ENCODE measurements at places on chromosomes 3 and 15.
A peak's percentile ranks its signal among the peaks of the same experiment; 100 is the strongest.

- DNase-seq = no peak
Observed at GRCh38 chr3:177982034-177982433, 554.2 kb upstream of the KCNMB2 start.

DNA sequence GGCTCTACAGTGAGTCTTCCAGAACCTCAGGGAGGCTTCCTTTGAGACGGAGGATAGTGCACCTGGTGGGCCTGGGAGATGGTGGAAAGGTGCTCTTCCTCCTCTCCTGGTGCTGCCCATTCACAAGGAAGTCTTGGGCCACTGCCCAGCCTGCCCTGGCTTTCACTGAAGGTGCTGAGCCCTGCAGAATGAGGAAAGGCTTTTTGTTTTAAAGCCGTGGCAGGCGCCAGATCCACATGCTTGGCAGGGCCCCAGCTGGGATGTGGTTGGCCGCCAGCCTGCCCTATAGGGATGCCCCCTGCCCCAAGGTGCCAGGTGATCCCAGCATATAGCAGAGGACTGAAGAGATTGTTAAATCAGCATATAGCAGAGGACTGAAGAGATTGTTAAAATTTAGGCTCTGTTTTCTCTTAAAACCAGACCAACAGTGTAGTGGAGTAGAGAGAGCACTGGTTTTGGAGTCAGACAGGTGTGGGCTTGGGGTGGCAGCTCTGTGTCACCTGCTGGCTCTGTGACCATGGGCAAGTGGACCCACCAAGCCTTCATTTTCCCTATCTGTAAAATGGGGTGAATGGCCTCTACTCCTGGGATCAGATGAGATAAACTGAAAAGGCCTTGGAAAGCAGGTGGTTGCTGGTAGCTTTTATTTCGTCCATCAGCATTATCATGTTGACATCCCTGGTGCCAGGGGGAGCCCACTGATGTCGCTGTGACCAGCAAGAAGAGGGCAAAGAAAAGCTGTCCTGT lies 53.3 kb downstream of the SLC6A6 start:
- no peak for DNase-seq

DNA sequence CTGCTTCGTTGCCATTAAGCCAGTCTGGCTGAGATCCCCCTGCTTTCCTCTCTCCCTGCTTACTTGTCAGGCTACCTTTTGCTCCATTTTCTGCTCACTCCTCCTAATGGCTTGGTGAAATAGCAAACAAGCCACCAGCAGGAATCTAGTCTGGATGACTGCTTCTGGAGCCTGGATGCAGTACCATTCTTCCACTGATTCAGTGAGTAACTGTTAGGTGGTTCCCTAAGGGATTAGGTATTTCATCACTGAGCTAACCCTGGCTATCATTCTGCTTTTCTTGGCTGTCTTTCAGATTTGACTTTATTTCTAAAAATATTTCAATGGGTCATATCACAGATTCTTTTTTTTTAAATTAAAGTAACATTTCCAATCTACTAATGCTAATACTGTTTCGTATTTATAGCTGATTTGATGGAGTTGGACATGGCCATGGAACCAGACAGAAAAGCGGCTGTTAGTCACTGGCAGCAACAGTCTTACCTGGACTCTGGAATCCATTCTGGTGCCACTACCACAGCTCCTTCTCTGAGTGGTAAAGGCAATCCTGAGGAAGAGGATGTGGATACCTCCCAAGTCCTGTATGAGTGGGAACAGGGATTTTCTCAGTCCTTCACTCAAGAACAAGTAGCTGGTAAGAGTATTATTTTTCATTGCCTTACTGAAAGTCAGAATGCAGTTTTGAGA lies 25.0 kb downstream of the CTNNB1 start:
- no peak for DNase-seq

GRCh38 chr3:18649666-18650363 lies 224.7 kb upstream of the SATB1 start:
- no peak for DNase-seq

DNA sequence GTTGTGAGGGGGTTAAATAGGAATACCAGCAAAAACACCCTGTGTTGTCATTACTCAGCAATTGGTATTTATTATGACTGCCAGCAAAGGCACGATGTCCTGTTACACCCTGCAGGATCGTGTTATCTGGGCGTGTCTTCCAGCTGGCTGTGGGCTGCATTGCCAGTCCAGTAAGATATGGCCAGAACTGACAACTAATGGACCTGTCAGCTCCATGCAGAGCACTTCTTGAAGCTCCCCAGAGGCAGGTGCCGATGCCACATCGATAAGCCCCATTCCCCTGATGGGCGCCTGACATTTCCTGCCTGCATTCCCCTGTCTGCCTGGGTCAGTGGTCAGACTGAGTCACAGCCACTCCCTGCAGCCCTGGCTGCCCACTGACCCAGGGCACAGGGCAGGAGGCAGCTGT lies 79.7 kb upstream of the RASGRF1 start:
- peak; percentile 62 for DNase-seq

DNA sequence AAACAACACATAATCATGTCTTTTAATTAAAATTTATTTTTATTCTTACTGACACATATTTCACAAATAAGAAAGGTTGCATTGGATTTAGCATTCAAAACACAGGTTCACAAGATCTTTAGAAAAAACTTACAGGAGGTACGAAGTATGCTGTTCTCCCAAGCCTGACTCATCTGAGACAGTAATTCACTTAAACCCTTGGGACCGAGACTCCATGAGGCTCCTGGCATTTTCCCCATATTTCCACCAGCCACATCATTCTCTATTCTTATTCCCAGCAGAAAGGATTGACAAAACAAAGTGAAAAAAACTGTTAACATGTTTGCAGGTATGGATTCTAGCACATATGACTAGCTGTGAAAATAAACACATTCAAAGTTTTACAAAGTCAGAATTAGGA lies 52.6 kb downstream of the CNTN3 start:
- DNase-seq = no peak

GRCh38 chr3:67067251-67067650 lies 69.1 kb downstream of the KBTBD8 start:
- DNase-seq = no peak

All from islet precursor cell (in vitro differentiated cells).